H9 (cell line): ENCODE measurements at places on chromosomes 4 and X. TPM values are rescaled to one million over a fixed set of nuclear protein-coding genes. Genes with fewer than 3 reads are reported as not detected.

LRIT3 gene
- total RNA-seq: 0.07 and 0.09 TPM in 2 replicates

CCDC120 gene
- total RNA-seq: 14.5 and 15.7 TPM in 2 replicates

DOK7 gene
- total RNA-seq: 0.26 TPM in 1 of 2 replicates, not detected in the other

LUZP4 gene
- total RNA-seq: not detected in 2 replicates

BEX1 gene
- total RNA-seq: 48.1 and 51.7 TPM in 2 replicates

CSAG2 gene
- total RNA-seq: not detected in 2 replicates

CENPVL2 gene
- total RNA-seq: 2.8 TPM in 2 replicates

RBMX2 gene
- 19.5 and 22.1 TPM in 2 replicates for total RNA-seq

TMSB15A gene
- total RNA-seq: 66.4 and 69.2 TPM in 2 replicates
